ENCODE measurements at places on chromosomes 7 and 10. TPM values are rescaled to one million over a fixed set of nuclear protein-coding genes. Genes with fewer than 3 reads are reported as not detected.

DNA sequence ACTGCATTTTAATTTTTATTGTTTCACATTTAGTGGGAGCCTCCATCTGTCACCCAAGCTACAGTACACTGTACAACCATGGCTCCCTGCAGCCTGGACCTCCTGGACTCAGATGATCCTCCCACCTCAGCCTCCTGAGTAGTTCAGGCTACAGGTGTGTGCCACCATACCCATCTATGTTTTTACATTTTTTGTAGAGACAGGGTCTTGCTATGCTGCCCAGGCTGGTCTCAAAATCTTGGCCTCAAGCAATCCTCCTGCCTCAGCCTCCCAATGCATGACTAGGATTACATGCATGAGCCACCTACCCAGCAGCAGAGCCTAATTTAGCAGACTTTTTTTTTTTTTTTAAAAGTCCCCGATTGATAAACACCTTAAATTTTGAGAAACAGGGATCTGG is 5.6 kb downstream of the PIP4K2A start:
- DNase-seq: no peak

DNA sequence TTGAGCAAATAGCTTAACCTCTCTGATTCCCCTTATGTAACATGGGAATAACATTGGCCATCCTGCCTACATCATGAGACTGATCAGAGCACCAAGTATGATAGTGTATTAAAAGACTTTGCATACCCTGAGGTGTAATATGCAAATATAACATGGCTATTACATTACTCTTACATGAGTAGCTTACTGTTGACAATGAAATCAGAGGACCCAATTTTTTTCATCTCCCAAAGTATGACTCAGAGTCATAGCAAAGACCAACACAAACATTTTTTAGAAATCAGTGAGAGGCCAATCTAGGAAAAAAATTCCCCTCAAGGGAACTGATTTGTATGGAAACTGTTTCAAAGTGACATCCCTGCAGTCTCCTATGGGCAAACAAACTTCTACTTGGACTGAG is 47.0 kb upstream of the TMEM140 start:
- DNase-seq: no peak

DNA sequence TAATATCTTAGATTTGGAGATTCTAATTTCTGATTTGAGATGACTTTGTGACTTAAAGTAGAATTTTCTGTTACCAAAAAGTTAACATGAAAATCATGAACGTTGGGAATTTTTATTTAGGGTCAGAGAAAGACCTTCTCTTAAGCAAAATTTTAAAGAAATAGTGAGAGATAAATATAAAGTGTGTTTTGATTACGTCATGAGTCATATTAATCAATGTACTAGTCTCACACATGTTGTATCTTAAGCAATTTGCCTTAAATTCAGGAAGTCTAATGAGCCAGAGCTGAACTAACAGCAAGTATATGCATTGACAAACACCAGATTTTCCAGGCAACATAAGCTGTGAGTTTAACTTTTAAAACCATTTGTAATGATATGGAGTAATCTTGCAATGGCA is 765.5 kb upstream of the SORCS1 start:
- DNase-seq: no peak

DNA sequence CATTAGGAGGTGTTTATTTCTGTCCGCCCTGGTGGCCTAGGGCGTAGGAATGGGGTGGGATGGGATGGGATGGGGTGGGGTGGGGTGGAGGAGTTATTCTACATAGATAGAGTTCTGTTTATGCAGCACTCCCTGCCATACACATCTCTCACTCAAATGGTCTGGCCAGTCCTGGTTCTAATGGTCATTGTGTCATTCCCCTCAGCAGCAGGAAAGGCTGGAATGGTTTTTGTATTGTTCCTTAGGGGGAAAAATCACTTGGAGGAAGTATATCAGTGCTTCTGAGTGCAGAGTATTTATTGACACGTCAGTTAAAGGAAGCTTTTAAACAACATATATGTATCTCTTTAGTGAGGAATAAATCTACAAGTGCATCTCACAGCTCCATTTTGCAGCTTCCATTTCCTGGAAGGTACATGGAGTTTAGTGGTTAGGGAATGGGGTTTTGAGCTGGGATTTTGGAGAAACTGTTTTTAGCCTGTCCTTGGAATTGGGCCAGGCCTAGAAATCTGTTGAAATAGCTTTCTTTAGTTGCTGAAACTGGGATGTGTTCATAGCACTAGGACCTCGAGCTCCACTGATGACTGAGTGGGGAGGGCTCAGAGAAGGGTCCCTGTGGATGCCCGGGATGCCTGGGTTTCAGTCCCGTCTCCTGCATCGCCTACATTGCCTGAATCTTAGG is 8.3 kb downstream of the TSPAN14 start:
- no peak for DNase-seq

- no peak for DNase-seq
Observed at GRCh38 chr7:131836733-131837132, 280.3 kb upstream of the PODXL start.

DNA sequence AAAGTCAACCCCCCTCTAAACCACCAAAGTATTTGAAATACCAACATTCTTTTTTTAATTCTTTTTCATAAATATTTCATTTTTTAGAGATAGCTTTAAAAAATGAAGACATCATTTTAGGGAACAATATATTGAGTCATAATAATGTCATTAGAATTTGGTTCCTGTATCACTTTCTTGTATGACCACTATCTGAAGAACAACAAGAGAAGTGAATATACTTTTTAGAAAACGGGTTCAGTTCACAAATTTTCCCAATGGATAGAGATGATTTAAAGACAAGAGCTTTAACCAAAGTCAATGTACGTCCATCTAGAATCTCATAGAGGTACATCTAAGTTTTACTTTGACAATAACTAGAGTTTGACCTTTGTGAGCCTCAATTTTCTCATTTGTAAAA is 48.2 kb downstream of the CUBN start:
- no peak for DNase-seq

- DNase-seq: no peak
Observed at GRCh38 chr10:25547382-25547781, 372.6 kb downstream of the GPR158 start.

- DNase-seq: no peak
Observed at GRCh38 chr10:110513949-110514348, 16.2 kb downstream of the DUSP5 start.

DNA sequence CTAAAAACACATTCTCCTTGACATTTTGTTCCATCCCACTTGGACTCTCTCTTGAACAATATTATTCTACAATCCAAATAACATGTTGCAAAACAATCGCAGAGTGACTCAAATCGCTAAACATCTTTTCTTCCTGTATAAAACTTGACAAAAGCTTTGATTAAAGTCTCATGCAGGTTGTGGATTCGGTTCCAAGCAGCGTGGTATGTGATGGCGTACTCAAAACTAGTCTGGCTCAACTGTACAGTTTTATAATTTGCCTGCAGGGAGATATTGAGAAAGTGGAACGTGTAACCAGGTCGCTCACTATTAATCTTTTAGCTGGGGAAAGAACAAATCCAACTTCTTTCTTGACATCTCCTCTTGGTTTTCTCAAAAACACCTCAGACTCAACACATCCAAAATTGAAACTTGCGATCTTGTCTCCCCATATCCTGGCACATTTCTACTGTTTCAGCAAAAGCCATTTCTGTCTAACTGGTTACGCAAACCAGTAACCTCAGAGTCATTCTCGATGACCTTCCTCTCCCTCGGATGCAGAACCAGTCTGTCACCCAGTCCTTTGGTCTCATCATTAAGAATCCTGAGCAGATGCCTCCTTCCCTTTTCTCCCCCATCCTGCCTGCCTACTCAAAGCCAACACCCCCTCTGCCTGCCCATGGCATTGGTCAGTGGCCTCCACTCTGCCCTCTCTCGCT is 100.1 kb downstream of the CACNB2 start:
- DNase-seq: no peak

DNA sequence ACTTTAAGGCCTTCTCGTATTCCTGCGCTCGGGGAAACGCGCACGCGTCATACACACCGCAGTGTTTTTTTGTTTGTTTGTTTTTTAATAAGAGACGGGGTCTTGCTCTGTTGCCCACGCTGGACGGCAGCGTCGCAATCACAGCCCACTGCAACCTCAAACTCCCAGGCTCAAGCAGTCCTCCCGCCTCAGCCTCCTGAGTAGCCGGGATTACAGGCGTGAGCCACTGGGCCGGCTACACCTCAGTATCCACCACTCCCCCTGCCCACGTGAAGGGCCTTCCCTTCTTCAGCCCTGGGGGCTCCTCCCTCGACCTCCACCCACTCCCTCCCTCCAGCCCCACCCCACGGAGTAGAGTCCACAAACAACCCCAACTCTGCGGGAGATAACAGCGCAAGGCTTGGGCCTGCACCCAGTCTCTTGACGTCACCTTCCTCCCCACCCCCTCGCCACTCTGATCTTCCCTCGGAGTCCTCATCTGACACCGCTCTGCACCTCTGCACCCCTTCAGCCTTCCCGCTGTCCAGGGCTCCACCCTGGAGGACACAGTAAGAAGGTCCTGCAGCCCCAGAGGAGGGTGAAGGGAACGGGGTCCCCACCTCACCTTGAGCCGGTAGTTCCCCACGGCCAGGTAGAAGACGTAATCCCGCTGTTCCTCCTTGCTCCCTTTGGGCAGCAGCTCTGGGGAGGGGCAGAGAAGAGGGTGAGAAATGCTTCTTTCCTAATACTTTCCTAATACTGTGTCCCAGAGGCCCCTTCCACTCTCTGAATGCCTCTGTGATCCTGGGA is 2.8 kb upstream of the CLDN15 start:
- DNase-seq: no peak

GRCh38 chr10:79116368-79116767 is 47.6 kb downstream of the ZMIZ1 start:
- DNase-seq: peak; percentile 33

DNA sequence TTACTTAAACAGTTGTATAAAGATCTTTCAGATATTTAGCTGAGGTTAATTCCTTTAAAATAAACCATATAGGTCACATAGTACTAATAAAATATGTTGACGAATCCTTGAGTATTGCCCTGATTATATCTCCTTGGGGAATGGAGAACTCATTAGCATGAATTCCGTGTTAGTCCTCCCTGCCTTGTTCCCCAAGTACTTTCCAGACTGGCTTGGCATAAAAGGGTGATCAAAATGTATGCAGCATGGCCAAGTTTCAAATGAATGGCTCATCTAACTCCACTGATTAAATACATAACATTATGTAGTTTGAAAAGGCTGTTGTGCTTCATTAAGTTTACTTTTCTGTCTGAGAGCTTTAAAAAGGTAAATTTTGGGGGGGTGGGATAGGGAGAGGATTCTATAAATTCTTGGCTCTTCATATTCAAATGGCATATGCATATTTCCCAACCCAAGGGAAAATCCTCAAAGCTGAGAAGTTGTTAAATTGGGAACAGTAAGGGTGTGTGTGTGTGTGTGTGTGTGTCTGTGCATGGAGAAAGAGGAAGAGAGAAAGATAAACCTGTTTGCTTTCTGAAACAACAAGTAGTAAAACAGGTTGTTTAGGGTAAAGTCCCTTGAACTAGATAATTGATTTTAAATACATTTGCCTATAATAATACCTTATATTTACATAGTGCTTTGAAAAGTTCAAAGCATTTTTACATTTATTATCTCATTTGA is 4.8 kb upstream of the ADD3 start:
- DNase-seq: no peak

DNA sequence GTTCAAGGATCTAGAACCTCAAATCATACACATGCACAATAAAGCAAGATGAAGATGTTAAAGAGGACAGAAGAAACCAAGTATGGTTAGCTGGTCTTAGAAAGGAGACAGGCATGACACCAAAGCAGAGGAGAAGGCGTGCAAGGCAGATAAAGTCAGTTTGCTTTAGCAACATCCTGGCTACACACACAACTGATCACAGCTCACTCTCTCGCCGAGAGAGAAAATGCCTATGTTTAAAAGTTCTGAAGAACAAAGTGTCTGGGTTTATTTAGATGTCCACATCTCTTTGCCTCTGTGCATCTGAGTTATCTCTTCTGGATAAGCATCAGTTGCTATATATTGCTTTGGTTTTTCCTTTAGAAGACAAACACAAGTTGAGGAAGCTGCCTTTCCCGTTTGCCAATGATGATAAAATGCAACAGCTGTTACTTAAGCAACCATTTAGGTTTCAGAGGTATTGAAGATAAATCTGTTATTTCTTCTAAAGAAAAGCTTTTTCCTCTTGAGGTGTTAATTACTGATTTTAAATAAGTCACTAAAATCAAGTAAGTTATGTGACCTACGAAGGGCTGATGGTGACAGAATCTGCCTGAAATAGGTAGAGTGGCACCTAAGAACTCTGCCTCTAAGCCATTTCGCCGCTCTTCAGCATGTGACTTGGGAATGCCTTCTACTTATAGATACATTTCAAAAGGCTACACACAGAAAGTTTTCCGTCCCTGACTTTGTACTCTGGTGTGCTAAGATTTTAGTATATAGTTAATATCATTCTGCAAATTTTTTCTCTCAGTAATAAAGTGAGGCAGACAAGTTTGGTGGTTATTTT is 146.2 kb upstream of the ASAH2 start:
- no peak for DNase-seq

GRCh38 chr7:142012825-142013511 is 17.3 kb downstream of the MGAM start:
- DNase-seq: peak; percentile 1

Gene ZPBP
- total RNA-seq: not detected

Gene LRRC4
- not detected for total RNA-seq

Gene TAS2R4
- 0.43 TPM for total RNA-seq

Gene ANAPC16
- 94.6 TPM for total RNA-seq

Gene CCL26
- total RNA-seq: not detected

Gene HOXA3
- not detected for total RNA-seq

Gene ADK
- 56.9 TPM for total RNA-seq

Gene CTNNA3
- total RNA-seq: not detected

Gene FAM241B
- 10.8 TPM for total RNA-seq

Gene MINDY3
- 14.6 TPM for total RNA-seq

Gene SMO
- total RNA-seq: 0.81 TPM

All from activated CD8-positive, alpha-beta T cell treated with anti-CD3 and anti-CD28 coated beads for 36 hours (primary cell).